SW 1271 (cell line): ENCODE measurements at places on chromosomes 7 and 10.

GRCh38 chr7:130127821-130128317 is 57.5 kb downstream of the KLHDC10 start:
- DNase-seq, result no peak

DNA sequence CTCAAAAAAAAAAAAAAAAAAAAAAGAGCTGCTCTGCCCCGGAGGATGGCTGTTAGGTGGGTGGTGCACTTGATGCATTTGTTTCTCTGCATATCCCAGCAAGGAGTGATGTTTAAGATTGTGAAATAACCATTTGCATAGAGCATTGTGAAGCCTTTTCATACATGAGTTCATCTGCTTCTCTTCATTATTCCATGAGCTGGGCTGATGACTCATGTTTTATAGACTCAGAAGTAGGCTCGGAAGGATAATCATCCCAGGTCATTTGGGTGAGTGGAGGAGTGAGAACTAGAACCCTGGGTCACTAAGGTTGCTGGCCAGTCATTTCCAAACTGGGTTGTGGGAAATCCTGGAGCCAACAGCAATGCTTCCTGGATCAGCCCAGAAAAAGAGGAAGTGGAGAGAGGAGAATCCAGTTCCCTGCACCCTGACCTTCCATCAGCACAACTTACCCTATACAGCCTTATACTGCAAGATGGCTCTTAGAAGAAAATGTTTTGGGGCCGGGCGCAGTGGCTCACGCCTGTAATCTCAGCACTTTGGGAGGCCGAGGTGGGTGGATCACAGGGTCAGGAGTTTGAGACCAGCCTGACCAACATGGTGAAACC is 45.3 kb downstream of the TACC2 start:
- no peak for DNase-seq

DNA sequence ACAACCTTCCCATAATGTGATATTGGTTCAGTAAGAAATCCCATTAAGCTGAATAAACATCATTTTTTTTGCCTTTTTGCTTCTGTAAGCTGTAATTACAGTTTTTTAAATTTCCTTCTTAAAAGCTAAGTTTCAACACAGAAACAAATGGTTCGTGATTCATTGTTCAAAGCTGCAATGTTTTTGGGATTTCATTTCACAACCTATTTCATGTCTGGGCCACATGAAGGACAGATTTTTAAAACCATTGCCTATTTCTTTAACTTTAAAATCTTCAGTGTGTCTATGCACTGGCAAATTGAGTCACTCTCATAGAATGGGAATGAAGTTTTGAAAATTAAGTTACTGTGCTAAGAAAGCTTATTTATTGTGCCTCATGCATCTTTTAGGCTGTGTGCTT is 66.9 kb downstream of the TFPI2 start:
- DNase-seq, result no peak

DNA sequence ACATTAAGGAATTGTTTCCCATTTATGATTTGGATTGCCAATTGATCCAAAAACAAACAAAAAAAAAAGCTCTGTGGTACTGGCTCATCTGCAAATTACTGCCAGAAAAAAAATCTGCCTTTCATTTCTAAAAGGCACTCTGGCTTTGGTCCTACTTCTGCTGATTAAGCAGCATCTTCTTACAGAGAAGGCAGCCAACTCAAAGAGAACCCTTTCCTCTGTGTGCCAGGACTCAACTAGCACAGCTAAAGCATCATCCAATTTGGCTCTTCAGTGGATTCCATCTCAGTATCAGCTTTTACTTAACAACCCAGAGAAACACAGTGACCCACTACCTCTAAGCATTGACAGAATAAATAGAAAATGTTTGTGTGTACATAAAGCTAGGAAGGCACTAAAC is 80.6 kb downstream of the GSAP start:
- no peak for DNase-seq

DNA sequence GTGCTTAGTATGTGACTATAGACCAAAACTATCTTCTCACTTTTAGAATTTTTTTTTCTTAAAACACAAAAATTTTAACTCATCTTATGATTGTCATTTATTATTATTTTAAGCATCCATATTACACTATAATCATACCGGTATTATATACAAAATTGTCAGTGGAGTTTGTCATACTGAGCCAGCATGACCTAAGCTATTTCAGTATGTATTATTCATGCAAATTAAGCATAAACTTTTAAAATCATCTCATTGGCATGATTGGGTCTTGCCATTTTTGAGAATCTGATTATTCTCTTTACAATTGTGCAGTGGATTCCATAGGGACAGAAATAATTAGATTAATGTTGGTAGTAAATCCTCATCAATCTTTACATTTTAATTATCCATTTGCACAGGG is 46.2 kb upstream of the STMP1 start:
- no peak for DNase-seq

- no peak for DNase-seq
Observed at GRCh38 chr10:132360766-132361447, 28.9 kb downstream of the LRRC27 start.

DNA sequence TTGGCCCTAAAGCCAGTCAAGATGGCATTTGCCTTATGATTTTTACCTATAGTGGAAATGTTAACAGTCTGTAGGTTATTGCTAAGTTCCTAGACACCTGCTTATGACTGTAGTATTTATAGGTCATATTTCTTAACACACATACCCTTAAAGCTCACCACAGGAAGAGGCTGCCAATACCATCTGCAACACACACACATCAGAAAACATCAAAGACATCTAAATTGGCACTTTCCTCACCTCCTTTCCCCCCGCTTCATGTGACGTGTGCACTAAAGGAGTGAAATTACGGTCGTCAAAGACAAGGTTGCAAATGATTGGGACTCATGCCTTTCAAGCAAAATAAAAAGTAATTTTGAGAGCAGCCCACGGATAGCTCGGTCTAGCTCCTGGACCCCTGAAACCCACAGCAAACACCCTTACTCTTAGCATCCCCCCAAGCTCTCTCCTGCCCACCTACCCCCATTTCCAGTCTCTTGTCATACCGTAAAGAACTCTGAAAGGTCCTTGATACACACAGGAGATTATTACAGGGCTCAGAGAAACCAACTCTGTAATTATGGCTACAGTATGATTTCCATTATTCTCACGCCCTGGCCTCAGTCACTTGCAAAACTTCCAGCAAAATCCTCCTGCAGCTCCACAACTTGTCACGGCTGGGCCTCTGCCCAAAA is 90.5 kb downstream of the PLXNA4 start:
- DNase-seq, result no peak

DNA sequence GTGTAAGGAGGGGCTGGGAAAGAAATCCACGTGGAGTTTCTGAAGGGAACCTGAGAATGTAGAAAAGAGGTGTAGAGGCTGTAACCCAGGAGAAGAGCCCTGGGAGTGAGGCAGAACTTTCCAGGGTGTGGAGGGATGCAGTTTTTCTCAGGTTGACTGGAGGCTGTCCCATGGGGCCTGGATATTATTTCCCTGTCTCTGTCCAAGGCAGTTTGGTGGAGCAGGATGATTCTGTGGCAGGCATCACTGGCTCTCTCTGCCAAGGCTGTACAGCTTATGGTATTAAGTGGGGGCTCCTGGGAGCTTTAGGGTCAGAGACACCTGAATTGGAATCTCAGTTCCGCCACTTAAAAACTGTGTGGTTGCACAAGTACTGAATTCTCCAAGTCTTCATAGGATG is 81.6 kb downstream of the CHN2 start:
- no peak for DNase-seq

DNA sequence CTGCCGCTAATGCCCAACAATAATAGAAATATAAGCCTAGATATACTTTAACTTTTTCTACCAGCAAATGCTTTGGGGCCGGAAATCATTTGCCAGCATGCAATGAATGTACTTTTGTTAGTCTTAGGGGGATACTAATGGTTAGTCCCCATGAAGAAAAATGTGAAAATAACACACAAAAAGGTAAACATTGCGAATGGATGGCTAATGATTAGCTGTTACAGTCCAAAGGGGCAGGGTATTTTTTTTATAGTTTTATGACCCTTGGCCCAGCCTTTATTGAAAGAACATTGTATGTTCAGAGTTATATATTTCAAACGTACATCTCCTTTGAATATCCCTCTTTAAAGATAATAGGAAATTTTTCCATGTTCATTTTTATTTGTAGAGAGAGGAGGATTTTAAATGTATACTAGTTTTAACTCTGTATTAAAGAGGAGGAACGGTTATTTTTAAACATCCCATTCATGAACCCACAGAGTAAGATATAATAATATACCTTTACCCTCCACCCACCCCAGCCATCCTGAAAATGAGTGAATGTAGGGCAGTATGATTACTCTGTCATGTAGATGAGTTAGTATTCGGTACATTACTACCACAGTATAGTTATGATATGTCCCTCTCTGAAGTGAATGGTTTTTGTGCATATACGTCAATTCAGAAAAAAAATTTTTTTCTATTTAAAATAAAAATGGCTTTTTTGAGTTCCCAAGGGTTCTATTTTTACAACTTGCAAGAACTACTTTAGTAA is 63.6 kb downstream of the ARID5B start:
- DNase-seq, result no peak

- no peak for DNase-seq
Observed at GRCh38 chr10:101829561-101830315, 11.5 kb upstream of the OGA start.

DNA sequence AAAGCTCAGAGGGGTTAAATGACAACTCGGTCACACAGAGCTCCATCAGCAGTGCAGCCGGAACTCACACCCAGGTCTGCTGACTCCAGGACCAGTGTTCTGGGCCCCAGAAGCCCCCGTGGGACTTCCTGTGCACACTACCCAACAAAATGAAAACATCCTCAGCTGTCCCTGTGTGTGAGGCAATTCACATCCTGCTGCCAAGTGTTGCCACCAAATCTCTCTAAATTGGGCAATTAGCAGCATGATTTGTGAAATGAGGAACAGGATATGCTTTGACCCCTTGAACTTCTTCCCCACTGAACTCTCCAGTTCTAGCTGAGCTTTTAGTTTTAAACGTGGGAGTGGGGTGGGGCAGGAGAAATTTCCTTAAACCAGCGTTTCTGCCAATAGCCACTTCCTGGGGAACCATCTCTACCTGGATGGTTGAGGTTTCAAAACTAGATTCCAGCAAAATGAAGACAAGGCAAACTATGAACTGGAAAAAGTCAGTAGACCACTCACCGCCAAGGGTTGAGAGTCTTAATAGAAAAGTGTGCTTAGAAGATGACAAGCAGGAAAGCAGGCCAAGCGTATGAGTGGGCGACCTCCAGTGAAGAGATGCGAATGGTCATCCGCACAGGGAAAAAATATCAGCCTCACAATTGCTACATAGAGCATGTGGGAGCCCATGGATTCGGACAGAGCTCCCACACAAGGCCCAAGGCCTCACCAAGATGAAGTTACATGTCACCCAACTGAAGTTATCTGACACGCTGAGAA is 51.9 kb upstream of the CHST15 start:
- no peak for DNase-seq

- DNase-seq, result no peak
Observed at GRCh38 chr10:64010711-64011110, 489.5 kb downstream of the REEP3 start.

DNA sequence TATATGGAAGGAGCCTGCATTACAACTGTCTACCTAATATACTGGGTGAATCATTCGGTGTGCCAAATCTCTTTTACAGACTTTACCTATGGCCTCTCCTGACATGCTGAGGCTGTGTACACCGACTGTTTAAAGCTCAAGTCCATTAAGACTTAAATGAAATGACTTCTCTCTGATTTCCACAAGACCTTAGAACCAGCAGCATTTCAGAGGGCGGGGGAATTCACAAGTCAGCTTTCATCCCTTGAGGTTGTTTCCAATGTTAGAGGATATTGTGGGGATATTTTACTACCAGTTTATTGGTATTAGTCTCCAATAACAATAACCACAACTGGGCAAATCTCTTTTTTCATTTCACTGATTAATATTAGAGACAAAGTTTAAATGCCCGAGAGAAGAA is 87.1 kb upstream of the IKZF1 start:
- DNase-seq, result no peak

GRCh38 chr7:108280136-108280535 is 150.0 kb upstream of the LAMB4 start:
- DNase-seq, result no peak

- no peak for DNase-seq
Observed at GRCh38 chr7:84044834-84045233, 149.8 kb downstream of the SEMA3A start.

DNA sequence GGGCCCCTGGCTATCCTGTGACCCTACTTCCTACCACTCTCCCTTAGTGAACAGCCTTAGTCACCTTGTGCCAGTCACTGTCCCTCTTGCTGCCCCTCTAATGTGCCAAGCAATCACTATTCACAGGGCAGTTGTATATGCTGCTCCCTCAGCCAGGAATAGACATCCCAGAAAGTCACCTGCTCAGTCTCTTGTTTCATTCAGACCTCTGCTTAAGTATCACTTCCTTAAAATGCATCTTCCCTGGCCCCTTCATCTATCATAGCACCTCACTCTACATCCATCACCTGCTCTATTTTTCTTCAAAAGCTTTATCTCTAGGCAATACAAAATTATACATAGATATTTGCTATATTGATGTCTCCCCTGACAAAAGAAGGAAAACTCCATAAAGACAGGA is 328.4 kb upstream of the NFE2L3 start:
- no peak for DNase-seq

DNA sequence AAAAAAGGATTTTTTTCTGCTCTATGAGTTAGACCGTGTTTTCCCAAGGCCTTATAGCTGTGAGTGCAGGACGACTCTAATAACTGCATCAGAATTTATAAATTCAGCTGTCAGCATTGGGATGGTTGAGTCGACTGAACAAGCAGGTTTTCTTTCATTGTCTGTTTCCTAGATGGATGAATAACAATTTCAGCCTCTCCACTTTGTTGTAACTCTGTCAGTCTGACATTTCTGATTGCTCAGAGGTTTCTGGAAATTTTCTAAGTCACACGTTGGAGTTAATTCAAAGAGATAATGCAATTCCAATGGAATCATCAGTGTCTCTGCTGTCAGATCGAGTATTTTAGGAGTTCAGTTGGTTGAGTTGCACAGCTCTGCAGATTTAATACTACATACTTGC is 159.2 kb downstream of the CHN2 start:
- DNase-seq, result no peak

GRCh38 chr10:13961853-13962252 is 368.9 kb downstream of the FRMD4A start:
- no peak for DNase-seq

GRCh38 chr7:36278620-36279172 is 111.0 kb upstream of the ANLN start:
- no peak for DNase-seq

DNA sequence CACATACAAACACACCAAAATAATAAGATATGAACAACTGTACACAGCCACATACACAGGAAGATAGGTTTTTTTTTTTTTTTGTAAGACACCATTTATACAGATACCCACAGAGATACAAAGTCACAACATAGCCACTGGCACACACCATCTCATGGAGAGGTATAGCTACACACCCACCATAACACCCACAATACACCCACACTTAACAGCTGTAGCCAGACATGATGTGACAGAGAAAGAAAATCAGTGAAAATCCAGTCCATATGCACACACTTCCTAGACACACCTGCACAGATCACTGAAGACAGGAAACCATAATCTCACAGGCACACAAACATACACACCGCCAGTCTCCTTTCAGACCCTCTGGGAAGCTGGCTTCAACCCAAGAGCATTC is 62.4 kb upstream of the PAX2 start:
- DNase-seq, result no peak
